ENCODE measurements at places on chromosomes 5 and 9.

GRCh38 chr5:137730336-137730735 is 5.6 kb downstream of the KLHL3 start:
- no peak for DNase-seq

- no peak for DNase-seq
Observed at GRCh38 chr5:122967625-122968024, 68.9 kb downstream of the PPIC start.

DNA sequence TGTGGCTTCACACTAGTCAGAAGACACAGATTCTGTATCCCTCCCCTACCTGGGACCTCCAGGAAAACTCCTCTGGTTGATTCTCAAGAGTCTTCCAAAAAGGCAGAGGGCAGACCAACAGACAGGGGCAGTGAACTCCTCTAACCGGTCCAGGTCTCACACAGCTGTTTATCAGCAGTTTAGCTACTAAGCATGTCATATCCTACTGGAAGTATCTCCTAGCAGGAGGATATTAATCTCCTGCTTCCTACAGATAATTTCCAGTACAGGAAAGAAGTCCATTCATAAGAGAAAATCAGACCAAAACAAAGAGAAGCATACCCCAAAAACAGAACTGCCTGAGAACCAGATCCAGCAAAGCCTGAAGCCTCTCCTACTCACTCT is 64.3 kb downstream of the DTWD2 start:
- no peak for DNase-seq

GRCh38 chr9:14686168-14686567 is 7.1 kb downstream of the ZDHHC21 start:
- DNase-seq = no peak

GRCh38 chr5:43561356-43561755 is 4.5 kb upstream of the PAIP1 start:
- no peak for DNase-seq

DNA sequence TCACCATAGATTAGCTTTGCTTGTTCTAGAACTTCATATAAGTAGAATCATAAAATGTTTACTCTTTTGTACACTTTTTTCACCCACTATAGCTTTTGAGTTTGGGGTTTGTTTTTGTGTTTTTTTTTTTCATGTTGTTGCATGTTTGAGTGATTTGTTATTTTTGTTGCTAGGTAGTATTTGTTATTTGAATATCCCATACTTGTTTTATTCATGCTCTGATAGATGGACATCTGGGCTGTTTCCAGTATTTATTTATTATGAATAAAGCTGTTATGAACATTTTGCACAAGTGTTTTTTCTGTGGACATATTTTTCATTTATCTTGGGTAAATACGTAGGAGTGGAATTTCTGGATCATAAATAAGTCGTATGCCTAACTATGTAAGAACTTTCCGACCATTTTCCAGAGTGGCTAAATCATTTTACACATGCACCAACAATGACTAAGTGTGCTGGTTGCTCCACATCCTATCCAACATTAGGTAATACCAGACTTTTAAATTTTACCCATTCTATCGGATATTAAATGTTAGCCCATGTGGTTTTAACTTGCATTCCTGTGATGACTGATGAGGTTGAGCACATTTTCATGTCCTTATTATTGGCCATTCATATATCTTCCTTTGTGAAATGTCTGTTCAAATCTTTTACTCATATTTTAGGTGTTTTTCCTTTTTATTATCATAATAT is 69.1 kb upstream of the NR4A3 start:
- no peak for DNase-seq

DNA sequence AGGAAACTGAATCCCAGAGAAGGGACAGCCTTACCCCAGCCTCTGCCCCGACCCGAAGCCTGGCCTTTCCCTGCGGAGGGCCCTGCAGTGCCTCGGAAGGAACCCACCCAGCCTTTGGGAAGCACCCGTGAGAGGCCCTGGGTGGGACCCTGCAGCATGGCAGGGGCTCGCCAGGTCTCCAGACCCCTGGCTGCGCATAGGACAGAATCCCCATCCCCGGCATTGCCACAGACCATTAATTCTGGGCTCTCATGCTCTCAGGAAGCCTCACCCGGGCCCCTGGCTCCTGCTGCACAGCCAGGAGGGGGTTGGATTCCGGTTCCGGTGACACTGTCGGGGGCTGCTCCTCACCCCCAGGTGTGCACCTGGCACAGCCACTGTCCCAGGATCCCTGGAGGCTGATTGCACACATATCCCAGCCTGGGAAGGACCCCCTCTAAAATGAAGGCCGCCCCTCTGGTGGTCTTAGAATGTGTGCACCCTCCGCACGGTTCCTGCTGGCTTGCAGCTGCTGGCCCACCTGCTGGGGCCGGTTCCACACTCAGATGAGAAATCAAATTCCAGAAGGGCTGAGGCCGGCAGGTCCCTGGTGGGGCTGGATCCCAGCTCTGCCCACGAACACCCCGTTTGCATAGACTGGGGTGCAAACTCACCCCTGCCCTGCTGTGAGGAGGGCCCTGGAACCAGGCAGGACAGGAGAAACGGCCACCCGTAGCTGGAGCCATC is 4.7 kb downstream of the EGFL7 start:
- DNase-seq = no peak

GRCh38 chr9:104854613-104855012 is 73.3 kb downstream of the ABCA1 start:
- DNase-seq = no peak

DNA sequence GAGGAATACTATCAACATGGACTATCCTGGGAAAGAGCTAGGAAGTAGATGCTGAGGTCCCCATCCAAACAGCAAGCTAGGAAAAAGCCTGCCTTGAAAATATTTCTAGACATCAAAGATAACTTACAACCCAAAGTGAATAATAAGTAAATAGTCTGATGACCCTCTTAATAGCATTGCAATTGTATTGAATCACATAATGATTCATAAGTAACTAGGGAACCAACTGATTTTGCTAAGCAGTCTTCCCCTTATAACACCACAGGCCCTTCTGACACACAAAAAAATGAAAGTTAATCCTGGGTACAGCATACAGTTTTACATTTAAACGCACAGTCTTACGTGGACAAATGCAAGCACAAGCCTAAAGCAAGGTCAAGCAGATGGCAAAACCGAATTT is 199.3 kb downstream of the RFK start:
- no peak for DNase-seq

DNA sequence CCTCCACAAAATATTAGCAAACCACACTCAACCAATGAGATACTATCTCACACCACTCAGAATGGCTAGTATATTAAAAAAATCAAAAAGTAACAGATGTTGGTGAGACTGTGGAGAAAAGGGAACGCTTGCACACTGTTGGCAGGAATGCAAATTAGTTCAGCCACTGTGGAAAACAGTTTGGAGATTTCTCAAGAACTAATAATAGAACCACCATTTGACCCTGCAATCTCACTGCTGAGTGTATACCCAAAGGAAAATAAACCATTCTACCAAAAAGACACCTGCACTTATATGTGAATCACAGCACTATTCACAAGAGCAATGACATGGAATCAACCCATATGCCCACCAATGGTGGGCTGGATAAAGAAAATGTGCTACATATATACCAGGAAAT is 393.5 kb downstream of the PDE4D start:
- no peak for DNase-seq

Measured in activated CD4-positive, alpha-beta T cell treated with anti-CD3 and anti-CD28 coated beads, Interleukin-2, amount 50 U/mL, for 24 hours (primary cell).